ENCODE measurements at places on chromosomes 2 and 18. TPM values are rescaled to one million over a fixed set of nuclear protein-coding genes. Genes with fewer than 3 reads are reported as not detected.

DNA sequence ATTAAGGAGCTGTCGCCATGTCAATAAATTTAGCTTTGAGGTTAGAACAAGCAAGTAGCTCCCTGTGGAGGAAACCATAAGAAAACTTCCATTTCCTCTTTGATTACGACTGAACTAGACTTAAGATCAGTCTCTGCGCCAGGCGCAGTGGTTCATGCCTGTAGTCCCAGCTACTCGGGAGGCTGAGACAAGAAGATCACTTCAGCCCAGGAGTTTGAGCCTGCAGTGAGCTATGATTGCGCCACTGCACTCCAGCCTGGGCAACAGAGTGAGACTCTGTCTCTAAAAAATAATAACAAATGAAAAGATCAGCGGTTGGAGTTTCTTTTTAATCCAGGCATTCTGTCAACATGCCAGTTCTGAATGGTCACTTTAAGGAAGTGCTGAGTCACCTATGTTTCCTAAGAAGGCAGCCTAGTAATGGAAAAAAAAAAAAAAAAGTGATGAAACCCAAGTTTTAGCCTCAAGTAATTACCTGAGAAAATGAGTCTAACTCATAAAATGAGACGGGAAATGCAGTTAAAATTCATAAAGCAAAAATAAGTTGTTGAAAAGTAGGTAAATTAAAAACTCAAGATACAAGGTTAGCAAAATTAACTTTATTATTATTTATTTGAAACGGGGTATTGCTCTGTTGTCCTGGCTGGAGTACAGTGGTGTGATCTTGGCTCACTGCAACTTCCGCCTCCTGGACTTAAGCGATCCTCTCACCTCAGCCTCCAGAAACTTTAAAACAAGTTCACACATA lies 10.2 kb downstream of the C18orf32 start:
- peak; percentile 88 for DNase-seq

DNA sequence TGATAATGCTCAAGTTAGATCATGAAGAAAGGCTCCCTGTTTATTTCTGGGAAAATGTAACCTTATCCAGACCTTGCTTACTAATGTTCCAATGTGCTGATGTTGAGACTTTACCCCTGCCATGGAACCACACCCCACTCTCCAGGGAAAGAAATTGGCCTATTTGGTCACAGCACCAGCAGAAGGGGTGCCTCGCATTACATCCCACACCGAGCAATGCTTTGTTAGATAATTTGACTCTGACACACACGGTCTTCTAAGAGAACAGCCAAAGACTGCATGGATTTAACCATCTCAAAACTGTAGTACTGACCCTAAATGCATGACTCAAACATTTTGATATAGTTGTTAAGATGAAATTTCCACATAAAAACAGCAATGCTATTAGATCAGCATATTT lies 152.1 kb upstream of the CCDC150 start:
- no peak for DNase-seq

DNA sequence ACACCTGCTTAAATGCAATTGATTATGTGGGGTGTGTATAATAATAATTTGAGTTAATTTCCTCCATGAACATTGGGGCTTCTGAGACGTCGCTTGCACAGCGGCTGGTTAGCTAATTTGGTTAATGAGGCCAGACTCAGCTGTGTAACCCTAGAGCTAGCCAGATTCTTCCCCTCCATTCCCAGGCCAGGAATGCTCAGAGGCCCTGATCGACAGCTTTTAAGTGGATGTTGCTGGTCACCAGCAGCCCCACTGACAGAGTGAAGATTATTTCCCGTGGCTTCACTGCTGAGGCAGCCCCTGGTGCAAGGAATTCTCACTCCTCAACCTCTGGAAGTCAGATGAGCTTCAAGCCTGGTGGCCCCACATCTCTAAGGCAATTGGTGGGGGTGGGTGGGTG lies 12.4 kb upstream of the EPAS1 start:
- no peak for DNase-seq

Gene COLEC12
- 45.1 TPM for total RNA-seq

DNA sequence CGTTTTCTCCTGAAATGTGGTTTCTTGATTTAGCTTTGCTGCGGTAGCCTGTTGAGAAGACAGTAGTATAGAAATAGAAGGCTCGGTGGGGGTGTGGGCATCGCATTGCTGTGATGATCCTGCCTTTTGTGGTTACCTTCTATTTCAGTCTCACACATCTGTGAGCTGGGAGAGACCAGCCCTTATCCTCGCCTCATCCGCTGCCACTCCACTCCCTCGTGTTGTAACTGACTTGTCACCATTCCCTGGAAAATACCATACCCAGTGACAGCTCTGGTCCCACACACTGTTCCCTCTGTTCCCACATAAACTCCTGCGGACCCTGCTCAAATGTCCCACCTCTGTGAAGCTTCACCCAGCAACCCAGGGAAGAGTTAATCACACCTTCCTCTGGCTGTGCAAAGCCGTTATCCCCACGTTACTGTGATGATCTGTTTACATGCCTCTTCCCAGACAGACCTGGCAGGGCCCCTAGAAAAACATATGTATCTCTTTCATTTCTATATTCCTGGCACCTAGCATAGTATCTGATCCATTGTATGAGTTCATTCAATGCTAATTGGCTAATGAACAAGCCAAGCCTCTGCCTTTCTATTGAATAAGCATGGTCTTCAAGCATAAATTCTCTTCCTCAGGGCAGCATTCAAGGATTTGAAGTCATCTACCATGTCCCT lies 114.6 kb downstream of the MAPK4 start:
- no peak for DNase-seq

Measured in dermis blood vessel endothelial cell (primary cell).